WERI-Rb-1 (cell line): ENCODE measurements at places on chromosomes 1 and 21.
A peak's percentile ranks its signal among the peaks of the same experiment; 100 is the strongest.

- DNase-seq: no peak
Observed at GRCh38 chr21:29654855-29655254, 284.9 kb downstream of the GRIK1 start.

DNA sequence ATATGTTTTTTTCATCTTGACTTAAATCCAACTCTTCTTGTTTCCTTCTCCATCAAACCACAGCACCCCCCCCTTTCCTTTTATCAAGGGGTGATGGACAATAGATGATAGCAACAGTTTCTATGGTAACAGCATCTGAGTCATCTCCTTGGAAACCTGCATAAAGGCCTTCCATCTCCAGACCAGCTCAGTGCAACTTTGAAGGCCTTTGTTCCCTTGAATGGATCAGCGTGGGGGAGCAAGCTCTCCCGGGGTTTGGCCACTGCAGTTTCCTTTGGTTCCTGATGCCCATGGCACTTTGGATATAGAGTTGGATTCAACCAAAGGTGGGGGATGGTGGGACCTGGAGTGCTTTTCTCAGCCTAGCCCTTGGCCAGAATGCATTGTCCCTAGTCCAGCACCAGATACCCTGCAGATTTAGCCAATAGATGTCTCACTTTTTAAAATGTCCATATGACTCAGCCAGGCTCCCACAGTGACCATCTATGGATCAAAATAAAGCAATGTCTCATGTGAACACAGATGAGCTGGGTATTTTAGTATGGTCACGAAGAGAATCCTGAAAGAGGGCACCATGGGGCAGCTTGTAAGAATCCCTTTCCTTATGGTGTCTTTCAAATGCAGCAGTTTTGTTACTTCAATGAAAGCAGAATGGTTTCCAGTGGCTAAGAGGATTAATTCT, 127.7 kb downstream of the SPATA46 start:
- no peak for DNase-seq

GRCh38 chr21:34266351-34266750, 97.5 kb upstream of the KCNE2 start:
- DNase-seq: no peak

GRCh38 chr1:233372218-233373120, 44.9 kb downstream of the MAP3K21 start:
- DNase-seq: no peak

DNA sequence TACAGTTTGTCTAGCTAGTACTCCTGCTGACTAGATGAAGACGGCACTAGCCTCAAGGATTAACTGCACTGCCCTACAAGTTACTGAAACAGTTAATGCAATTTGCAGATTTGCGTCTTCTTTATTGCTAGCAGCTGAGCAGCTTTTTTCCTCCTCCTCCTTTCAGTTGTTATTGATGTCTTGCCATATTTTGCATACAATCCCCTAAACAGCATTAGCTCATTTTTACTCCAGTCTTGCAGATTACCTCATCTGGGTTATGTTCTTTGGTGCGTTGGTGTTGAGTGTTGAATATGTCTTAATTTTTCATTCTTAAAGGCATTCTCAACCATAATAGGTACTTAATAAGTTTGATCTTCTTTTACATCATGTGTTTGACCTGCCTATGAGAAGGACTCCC, 363.4 kb upstream of the LYPLAL1 start:
- DNase-seq: no peak

GRCh38 chr21:34271189-34271851, 92.5 kb upstream of the KCNE2 start:
- DNase-seq: no peak

- no peak for DNase-seq
Observed at GRCh38 chr1:215479567-215479966, 87.5 kb upstream of the KCTD3 start.

DNA sequence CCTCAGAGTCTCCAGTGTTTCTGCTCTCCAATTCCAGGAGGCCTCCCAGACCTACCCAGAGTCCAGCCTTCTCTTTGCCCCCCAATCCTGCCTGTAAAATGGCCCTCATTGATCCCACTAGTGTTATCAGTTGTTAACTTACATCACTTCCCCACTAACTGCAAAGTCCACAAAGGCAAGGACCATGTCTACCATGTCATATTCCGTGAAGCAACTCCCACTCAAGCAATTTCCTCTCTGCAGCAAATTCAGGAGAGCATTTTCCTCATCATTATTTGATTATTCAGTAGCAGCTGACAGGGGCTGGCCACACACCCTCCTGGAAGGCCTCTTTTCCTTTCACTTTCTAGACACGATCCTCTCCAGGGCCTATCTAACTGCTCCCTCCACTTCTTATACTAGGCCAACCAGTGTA, 153.5 kb downstream of the RERE start:
- DNase-seq: no peak

- peak; percentile 24 for DNase-seq
Observed at GRCh38 chr1:229148041-229148671, 122.8 kb upstream of the RAB4A start.

- DNase-seq: no peak
Observed at GRCh38 chr1:109622895-109623294, 3.3 kb downstream of the AMPD2 start.

- no peak for DNase-seq
Observed at GRCh38 chr1:183282101-183282855, 96.2 kb downstream of the LAMC2 start.

DNA sequence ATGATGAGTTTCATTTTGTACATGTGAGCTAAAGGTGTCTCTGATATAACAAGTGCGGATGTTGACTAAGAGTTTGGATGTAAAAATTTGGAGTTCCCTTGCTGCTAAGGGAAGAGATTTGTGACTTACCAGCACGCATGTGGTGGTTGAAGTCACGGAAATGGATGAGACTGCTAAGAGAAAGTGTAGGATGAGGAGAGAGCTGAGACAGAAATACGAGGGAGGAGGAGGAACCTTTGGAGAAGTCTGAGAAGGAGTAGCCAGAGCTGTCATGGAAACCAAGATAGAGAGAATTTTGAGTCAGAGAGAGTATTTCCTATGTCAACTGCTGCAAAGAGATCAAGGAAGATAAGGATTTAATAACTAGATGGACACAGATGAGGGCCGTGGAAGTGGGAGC, 106.5 kb upstream of the COL24A1 start:
- no peak for DNase-seq
